CD8-positive, alpha-beta memory T cell (primary cell): ENCODE measurements at places on chromosomes 4 and X.

- DNase-seq = no peak
- no peak overlapping the region for H3K27ac ChIP-seq
- H3K4me3 ChIP-seq = no peak overlapping the region
- H3K36me3 ChIP-seq = no peaks in the 10 kb centered on the region
- H3K4me1 ChIP-seq = no peaks in the 10 kb centered on the region
- no peaks in the 10 kb centered on the region for H3K27me3 ChIP-seq
Observed at GRCh38 chrX:44080083-44080482, 106.9 kb upstream of the NDP start.

- H3K4me3 ChIP-seq = peak overlapping the region; percentile 72
- H3K4me1 ChIP-seq = peaks cover 36% of the 10 kb centered on the region
- no peak for DNase-seq
Observed at GRCh38 chr4:55395218-55395528, 584 bp upstream of the TMEM165 start.

DNA sequence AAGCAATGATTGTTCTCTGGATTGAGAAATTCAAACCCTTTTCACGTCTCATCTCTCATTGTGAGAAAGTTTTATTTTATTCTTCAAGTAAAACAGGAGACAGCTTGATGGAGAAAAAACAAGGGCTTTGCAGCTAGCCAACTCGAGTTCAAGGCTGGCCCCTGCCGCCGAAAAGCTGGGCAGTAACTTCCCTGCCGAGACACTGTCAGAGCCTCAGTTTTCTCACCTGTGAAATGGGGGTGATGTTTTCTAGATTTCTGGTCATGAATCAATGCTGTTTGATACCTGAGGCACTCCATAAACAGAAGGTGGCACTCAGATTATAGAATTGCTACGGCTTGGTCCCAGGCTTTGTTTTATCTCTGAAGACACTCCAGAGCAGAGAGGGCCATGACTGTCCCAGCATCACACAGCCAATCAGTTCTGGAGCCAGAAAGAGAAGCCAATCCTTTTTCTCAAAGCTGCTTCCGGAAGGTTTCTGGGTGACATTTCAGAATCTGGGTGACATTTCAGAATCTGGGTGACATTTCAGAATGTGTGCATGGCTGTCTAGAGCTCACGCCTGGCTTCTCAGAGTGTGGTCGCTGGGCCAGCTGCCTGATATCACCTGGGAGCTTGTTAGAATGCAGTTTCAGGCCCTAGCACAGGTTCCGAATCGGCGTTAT lies 33.2 kb downstream of the HMX1 start:
- no peaks in the 10 kb centered on the region for H3K27me3 ChIP-seq
- H3K4me3 ChIP-seq = no peak overlapping the region
- no peak overlapping the region for H3K27ac ChIP-seq
- H3K4me1 ChIP-seq = no peaks in the 10 kb centered on the region
- H3K36me3 ChIP-seq = no peaks in the 10 kb centered on the region

- no peak for DNase-seq
- no peaks in the 10 kb centered on the region for H3K36me3 ChIP-seq
- H3K27ac ChIP-seq = no peak overlapping the region
- no peak overlapping the region for H3K4me3 ChIP-seq
Observed at GRCh38 chr4:126268106-126268505, 953.4 kb downstream of the FAT4 start.

DNA sequence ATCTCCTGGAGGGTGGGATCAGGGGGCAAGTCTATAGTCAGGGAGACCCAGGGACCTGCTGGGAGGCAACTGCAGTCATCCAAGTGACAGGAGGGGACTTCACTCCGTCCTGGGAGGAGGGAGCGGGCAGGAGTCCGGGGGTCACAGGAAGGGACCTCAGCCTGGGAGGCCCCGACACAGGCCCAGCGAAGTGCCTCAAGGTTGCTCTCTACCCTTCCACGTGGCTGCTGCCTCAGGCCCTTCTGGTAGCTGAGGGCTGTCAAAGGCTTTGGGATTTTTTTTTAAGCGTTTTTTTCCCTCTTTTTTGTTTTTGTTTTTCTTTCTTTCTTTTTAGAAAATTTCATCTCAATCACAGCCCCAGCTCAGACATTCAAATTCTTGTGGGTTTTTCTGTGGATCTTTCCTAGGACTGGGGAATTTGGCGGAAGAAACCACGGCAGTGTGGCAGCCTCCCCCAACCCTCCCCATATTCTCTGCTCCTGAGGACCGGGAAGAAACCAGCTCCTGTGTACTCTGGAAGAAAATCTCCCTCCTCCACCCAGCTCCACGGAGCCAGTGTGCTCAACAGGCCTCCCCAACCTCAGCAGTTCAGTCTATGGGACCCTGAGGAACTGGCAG lies 1.4 kb upstream of the HAUS7 start:
- H3K27ac ChIP-seq = no peak overlapping the region
- no peaks in the 10 kb centered on the region for H3K36me3 ChIP-seq
- peaks cover 16% of the 10 kb centered on the region for H3K4me1 ChIP-seq
- H3K27me3 ChIP-seq = no peaks in the 10 kb centered on the region
- DNase-seq = no peak
